ENCODE measurements at places on chromosomes 6 and 20.

DNA sequence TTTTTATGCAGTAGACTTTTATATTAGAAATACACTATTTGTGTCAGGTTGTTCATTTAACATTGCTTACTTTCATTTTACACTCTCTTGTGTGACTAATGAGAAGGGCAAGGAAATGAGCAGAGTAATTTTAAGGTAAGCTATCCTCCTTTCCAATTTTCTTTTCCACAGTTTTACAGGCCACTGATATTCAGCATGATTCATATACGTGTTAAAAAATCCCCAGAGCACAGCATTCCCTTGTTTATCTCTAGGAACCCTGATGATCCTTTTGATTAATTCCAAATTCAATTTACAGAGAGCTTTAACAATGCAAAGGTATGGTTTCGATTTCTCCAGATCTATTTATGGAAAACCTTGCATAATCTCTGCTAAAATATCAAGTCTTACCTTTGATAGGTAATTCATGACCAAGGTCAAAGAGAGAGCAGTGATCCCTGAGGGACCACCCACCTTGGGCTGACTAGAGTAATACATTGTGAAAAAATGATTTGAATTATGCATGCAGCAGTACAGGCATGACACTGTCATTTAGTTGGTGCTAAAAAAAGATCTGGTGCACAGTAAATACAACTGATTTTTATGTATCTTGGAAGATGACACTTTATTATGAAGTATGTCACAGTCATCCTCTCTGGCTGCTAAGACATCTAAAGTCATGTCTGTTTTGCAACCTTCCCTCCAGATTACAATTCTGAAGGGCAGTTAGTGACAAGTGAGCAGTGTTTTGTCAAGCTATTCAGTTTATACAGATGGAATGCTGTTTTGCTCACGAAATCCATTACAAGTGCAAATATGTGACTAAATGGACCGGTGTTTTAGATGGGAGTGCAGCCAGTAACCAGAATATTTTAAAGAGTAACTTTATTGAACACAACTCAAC is 736.6 kb downstream of the EPHA7 start:
- no peak for DNase-seq

GRCh38 chr20:54069501-54069971 is 858 bp downstream of the BCAS1 start:
- DNase-seq: no peak

DNA sequence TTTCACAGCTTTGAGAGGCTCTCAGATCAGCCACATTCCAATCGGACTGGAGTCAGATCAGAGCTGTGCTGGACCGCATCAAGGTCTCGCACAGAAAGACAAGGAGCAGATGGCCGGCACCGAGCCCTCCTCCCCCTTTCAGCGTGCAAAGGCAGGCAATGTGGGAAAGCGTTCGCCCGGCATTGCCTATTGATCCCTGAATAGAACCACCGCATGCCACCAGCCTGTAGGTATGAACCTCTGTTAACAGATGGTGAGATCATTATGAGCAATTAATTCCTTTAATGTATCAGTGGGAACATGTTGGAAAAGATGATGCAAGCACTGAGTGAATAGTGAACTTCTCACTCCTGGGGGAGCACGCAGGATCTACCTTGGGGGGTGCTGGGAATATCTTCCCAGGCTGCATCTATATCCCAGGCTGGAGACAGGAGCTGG is 117.5 kb upstream of the ID4 start:
- DNase-seq: no peak

GRCh38 chr6:148221196-148221979 is 121.2 kb upstream of the SASH1 start:
- DNase-seq: no peak

Measured in activated gamma-delta T cell (primary cell).